GM23338 (cell line): ENCODE measurements at places on chromosomes 3 and 15. TPM values are rescaled to one million over a fixed set of nuclear protein-coding genes. Genes with fewer than 3 reads are reported as not detected.
A peak's percentile ranks its signal among the peaks of the same experiment; 100 is the strongest.

The TMOD3 gene
- polyA plus RNA-seq = 23.4 and 29.9 TPM in 2 replicates

The CCNB2 gene
- 72.8 and 81.8 TPM in 2 replicates for polyA plus RNA-seq

The ZNF620 gene
- 11.8 and 14.1 TPM in 2 replicates for polyA plus RNA-seq

The DNAJA4 gene
- 5.0 and 5.4 TPM in 2 replicates for polyA plus RNA-seq

The LRRN1 gene
- polyA plus RNA-seq = 76.4 and 85.7 TPM in 2 replicates

The TRH gene
- polyA plus RNA-seq = 0.10 TPM in 1 of 2 replicates, not detected in the other

The CLSTN2 gene
- polyA plus RNA-seq = 0.10 and 0.11 TPM in 2 replicates

The ZNF717 gene
- polyA plus RNA-seq = 7.5 and 7.7 TPM in 2 replicates

DNA sequence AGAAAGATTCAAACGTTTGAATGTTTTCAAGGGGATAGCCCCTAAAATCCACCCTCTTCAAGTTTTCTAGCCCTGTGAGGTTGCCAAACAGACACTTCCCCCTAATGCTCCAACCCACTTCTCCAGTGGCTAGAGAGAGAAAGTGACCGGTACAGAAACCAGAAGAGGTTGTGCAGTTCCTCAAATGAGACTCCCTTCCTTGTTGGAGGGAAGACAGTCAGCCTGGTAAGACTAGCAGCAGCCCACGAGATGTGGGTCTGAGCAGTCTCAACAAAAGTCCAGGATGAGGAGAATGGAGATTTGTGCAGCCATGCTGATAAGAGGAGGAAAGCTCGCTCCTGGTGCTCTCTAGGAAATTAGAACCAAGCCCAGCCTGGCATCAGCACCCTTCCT is 222.8 kb upstream of the TPRG1 start:
- peak overlapping the region; percentile 72; the same call in 1 of the 2 replicates for H3K4me3 ChIP-seq
- H3K27me3 ChIP-seq = no peaks in the 10 kb centered on the region
- peaks cover 14% of the 10 kb centered on the region for H3K4me1 ChIP-seq
- no peaks in the 10 kb centered on the region for H3K36me3 ChIP-seq
- DNase-seq = no peak

DNA sequence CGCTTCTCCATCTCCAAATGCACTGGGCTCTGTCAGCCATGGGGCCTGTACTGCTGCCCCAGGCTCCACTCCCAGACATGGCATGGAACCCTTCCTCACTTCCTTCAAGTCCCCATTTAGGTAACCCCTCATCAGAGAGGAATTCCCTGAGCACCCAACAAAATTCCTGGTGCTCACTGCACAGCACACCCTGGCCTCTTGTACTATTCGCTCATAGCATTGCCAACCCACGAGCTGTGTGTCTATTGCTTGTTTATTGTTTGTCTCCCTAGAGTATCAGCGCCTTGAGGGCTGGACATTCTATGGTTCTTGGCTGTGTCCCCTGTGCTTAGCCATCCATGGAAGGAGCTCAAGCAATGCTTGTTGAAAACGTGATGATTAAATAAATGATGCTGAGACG is 46.1 kb upstream of the SLCO2A1 start:
- H3K27me3 ChIP-seq = no peaks in the 10 kb centered on the region
- no peak for DNase-seq
- no peak overlapping the region for H3K4me3 ChIP-seq
- H3K27ac ChIP-seq = no peak overlapping the region
- H3K36me3 ChIP-seq = no peaks in the 10 kb centered on the region

- no peaks in the 10 kb centered on the region for H3K4me1 ChIP-seq
- H3K36me3 ChIP-seq = no peaks in the 10 kb centered on the region; the same call in 1 of the 2 replicates
These were observed 9.9 kb upstream of the UBL7 start for GRCh38 chr15:74470631-74471395.

DNA sequence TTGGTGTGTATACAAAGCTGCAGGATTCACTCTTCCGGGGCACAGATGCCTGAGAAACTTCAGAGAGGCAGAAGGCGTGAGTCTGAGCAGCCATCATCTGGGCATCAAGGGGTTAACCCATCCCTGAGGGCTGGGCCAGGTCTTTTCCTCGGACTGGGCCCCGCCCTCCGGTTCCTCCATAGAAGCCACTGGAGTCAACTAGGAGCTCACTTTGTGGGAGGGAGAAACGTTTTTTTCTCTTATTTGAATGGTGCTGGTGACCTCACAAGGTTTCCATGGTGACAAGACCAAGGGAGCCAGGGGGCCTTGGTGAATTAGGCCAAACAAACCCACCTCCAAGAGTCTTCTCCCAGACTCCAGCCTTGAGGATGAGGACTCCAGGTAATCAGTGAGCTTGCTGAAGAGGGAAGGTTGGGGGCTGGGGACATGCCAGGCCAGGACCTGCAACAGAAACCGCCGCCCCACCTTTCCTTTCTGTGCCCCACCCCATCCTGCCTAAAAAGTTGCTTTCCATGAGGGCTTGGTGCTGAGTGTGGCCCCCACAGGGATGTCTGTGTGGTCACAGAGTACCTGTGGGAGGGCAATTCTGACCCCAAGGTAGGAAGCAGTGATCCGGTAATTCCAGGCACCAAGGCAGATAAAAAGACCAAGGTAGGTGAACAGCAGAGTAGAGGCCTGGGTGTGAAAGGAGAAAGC is 14.8 kb upstream of the INSYN1 start:
- peak; percentile 78 for DNase-seq
- H3K36me3 ChIP-seq = no peaks in the 10 kb centered on the region

- no peak overlapping the region for H3K4me3 ChIP-seq
- H3K4me1 ChIP-seq = peaks cover 5% of the 10 kb centered on the region
- no peak overlapping the region for H3K27ac ChIP-seq
- H3K27me3 ChIP-seq = no peaks in the 10 kb centered on the region
- H3K36me3 ChIP-seq = no peaks in the 10 kb centered on the region
These were observed 39.4 kb upstream of the CCR2 start for GRCh38 chr3:46314517-46314916.

DNA sequence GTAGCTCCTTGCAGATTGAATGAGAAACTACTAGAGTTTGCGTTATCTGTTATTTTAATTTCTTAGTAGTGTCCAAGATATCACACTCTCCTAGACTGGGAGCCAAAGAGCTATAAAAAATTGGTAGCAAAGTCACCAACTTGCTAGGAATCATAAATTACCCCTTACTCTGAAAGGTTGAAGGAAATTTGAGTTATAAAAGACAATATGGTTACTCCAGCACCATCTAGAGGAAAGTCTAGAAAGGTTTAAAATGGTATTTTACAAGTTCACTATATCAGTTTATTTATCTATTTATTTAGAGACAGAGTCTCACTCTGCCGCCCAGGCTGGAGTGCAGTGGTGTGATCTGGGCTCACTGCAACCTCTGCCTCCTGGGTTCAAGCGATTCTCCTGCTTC is 121.6 kb downstream of the RBPMS2 start:
- H3K36me3 ChIP-seq = no peaks in the 10 kb centered on the region
- H3K27me3 ChIP-seq = no peaks in the 10 kb centered on the region
- H3K4me1 ChIP-seq = peaks cover 12% of the 10 kb centered on the region; the same call in 1 of the 2 replicates
- no peak overlapping the region for H3K4me3 ChIP-seq

DNA sequence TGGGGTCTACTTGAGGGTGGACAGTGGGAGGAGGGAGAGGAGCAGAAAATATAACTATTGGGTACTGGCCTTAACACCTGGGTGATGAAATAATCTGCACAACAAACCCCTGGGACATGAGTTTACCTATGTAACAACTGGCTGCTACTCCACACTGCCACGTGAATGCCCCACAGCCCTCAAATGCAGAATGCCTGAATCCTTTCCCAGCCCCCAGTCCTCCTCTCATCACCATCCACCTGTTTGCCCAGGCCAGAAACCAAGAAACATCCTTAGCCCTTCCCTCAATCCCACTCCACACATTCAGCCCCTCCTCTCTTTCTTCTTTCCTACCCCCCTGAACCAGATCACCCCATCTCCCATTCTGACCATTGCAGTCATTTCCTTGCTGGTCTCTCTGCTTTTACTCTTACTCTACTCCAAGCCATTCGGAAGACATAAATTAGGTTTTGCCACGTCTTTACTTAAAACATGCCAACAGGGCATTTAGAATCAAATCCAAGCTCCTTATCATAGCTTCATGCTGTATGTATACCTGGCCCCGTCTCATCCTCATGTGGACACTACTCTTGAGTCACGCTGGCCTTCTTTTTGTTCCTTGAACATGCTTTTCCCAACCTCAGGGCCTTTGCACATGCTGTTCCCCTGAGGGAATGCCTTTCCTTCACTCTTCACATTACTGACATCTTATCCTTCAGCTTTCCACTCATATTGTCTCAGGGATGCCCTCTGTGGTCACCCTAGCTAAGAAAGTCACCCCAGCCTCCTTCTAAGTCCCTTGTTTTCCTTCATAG is 137.5 kb upstream of the ABHD17C start:
- no peaks in the 10 kb centered on the region for H3K4me1 ChIP-seq
- H3K4me3 ChIP-seq = no peak overlapping the region
- DNase-seq = no peak
- H3K27ac ChIP-seq = no peak overlapping the region
- no peaks in the 10 kb centered on the region for H3K36me3 ChIP-seq
- H3K27me3 ChIP-seq = no peaks in the 10 kb centered on the region

DNA sequence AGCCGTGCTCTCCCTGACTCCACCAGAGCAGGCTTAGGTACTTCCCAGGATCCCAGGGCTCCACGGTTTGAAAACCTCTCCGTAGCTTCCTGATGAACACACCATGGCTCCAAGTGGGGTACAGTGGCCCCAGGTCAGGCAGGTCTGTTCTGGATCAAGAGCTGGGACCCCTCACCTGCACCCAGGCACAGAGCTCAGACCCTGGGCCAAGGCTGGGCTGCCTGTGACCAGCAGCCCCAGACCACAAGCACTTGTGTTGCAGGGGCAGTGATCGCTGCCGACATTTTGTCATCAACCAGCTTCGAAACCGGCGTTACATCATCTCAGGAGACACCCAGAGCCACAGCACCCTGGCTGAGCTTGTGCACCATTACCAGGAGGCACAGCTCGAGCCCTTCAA is 5.3 kb downstream of the SH2D7 start:
- H3K27me3 ChIP-seq = no peaks in the 10 kb centered on the region
- no peak for DNase-seq
- H3K4me1 ChIP-seq = no peaks in the 10 kb centered on the region
- H3K36me3 ChIP-seq = no peaks in the 10 kb centered on the region
- H3K4me3 ChIP-seq = no peak overlapping the region

DNA sequence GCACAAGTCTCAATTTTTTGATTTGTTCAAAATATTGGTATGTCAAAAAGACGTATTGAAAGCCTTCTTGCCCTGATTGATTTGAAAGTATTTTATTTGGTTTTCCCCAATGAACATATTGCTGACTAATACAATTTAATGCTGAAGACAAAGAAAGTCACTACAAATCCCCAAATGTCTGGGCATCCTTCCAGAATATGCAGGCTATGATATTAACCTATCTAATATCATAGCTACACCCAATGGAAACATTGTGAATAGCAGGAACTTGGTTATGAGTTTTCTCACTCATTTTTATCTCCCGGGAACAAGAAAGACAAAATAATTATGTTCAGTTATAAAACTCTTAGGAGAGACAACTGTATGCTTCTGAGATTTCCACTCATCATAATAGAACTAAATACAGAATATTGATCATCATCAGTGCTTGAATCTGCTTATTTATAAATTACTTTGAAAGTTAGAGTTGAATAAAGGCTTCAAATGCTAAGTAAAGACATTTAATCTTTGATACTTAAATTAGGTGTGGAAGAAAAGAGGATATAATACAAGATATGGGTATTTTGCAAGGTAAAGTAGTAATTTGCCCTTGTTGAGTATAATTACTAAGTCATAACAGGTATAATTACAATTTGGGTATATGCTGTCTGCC is 483.9 kb downstream of the RBMS3 start:
- no peak for DNase-seq
- no peaks in the 10 kb centered on the region for H3K36me3 ChIP-seq

DNA sequence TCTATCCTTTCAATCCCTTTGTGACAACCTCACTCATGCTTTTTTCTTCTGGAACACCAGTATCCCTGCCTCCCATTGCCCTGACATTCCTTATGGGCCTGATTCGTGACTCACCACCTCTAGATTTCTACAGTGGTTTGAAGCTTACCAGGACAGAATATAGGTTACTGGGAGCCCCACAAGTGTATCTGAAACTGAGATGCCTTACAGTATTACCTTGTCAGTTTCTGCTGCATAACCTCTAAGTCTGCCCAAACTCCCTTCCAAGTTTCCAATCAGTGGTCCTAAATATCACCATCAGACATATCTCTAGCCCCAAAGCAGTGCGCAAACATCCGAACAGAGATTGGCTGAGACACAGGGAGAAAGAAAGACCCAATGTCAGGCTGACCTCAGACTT is 5.6 kb downstream of the CPB1 start:
- H3K4me3 ChIP-seq = no peak overlapping the region
- H3K27ac ChIP-seq = no peak overlapping the region
- no peaks in the 10 kb centered on the region for H3K27me3 ChIP-seq
- H3K36me3 ChIP-seq = no peaks in the 10 kb centered on the region

- H3K27me3 ChIP-seq = no peaks in the 10 kb centered on the region
- DNase-seq = no peak
- H3K36me3 ChIP-seq = no peaks in the 10 kb centered on the region
- no peak overlapping the region for H3K4me3 ChIP-seq
- no peak overlapping the region for H3K27ac ChIP-seq
These were observed 330.3 kb downstream of the UACA start for GRCh38 chr15:70432924-70433495.

- peaks cover 7% of the 10 kb centered on the region; the same call in 1 of the 2 replicates for H3K4me1 ChIP-seq
- no peak overlapping the region for H3K27ac ChIP-seq
- no peaks in the 10 kb centered on the region for H3K36me3 ChIP-seq
- H3K27me3 ChIP-seq = no peaks in the 10 kb centered on the region
- H3K4me3 ChIP-seq = no peak overlapping the region
- no peak for DNase-seq
These were observed 13.8 kb downstream of the ATP11B start for GRCh38 chr3:182807061-182807460.

DNA sequence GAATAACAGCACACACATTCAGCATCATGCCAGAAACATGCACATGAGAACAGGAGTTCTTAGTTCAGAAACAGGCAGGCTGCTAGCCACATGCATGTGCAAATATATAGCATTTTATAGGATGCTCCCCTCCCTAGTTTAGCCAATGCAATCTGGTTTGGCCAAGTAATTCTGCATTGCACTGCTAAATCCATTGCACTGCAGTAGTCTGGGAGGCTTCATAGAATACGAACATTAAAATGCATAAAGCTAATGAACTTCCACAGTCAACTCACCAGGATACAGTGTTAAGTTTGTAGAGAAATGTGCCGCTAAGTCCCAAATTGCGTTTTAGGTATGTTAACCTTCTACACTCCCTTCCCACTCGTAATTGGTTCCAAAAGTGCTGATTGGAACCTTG is 41.8 kb downstream of the EHHADH start:
- no peaks in the 10 kb centered on the region for H3K27me3 ChIP-seq
- no peak overlapping the region for H3K4me3 ChIP-seq
- H3K4me1 ChIP-seq = peaks cover 5% of the 10 kb centered on the region
- H3K27ac ChIP-seq = no peak overlapping the region
- no peak for DNase-seq

GRCh38 chr15:52351206-52351908 is 55.8 kb upstream of the MYO5C start:
- H3K27me3 ChIP-seq = no peaks in the 10 kb centered on the region
- no peaks in the 10 kb centered on the region; the same call in 1 of the 2 replicates for H3K36me3 ChIP-seq
- DNase-seq = no peak

DNA sequence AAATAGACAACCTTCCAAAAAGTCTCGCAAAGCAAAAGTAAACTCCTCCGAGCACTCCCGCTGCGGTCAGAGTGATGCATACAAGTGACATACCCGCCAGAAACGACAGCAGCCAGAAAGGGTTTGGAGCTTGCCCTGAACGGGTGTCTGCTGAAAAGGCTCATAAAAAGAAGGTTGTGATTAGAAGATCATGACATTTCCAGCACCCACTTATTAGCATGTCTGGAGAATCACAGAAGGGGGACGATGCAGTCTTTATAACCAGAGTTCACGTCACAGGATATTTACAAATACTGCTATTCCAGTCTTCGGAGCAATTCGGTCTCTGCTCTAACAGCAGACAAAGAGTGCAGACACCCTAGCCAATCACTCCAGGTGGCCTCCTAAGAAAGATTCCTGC is 59.1 kb upstream of the FRMD4B start:
- no peaks in the 10 kb centered on the region for H3K36me3 ChIP-seq
- H3K27ac ChIP-seq = no peak overlapping the region
- H3K4me1 ChIP-seq = peaks cover 8% of the 10 kb centered on the region; the same call in 1 of the 2 replicates
- DNase-seq = no peak
